ENCODE measurements at places on chromosomes 13 and 19.

DNA sequence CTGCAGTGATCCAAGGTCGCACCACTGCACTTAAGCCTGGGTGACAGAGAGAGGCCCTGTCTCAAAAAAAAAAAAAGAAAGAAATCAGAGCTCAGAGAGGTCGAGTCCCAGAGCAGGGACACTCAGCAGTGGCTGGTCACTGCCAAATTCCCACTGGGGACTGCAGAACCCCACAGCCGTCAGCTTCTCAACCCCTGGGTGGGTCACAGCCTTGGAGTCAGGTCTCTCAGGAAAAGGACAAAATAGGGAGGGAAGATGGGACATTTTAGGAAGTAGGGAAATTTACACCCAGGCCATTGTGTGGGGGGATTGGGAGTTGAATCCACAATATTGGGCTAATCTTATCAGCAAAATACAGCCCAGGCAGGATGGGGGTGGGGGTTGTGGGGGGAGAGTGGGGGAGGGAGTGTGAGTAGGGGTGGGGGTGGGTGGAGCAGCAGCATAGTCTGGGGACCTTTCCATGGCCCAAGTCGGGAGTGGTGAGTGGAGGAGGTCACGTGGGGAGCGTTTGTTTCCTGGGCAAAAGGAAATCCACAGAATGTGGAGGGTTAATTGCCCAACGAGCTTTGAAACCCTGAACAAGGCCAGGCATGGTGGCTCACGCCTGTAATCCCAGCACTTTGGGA lies 5.0 kb upstream of the CCDC194 start:
- no peak for DNase-seq

DNA sequence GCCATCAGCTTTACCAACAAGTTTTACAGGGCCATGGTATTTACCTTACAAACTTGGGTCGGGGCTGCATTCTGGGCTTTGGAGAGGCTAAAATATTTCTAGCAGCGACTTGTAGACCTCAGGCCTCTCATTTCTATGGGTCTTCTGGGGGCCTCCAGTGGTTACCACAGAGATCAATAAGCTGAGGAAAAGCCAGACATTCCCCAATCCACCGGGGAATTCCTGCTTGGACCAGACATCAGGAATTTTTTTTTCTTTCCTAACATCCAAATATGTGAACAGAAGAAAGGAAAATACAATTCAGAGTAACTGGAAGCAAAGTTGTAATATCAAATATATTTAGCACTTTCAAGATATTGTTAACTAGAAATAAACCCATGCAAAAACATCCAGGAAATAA lies 1.5 kb downstream of the DZIP1 start:
- DNase-seq: no peak

DNA sequence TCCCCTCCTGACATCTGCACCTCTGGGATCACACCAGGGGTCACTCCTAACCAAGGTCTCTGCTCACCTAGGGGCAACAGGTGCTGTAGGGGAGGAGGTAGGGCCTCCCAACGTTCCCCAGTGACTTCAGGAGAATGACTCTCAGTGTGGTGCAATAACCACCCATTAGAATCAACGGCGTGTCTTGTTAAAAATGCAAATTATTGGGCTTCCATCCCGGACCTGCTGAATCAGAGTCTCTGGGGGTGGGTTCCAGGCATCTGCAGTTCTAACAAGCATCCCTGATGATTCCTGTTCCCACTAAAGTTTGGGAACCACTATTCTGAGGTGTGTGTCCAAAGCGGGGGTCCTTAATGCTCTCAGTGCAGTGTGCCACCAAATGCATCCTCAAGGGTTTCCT lies 84.6 kb downstream of the CRYL1 start:
- DNase-seq: no peak

GRCh38 chr19:1568320-1569019 lies at the start of gene MEX3D:
TSS of gene MEX3D (minus strand) at chr19:1568325. CDS start at chr19:1568058, 267 bp downstream.
- DNase-seq: peak; percentile 61

DNA sequence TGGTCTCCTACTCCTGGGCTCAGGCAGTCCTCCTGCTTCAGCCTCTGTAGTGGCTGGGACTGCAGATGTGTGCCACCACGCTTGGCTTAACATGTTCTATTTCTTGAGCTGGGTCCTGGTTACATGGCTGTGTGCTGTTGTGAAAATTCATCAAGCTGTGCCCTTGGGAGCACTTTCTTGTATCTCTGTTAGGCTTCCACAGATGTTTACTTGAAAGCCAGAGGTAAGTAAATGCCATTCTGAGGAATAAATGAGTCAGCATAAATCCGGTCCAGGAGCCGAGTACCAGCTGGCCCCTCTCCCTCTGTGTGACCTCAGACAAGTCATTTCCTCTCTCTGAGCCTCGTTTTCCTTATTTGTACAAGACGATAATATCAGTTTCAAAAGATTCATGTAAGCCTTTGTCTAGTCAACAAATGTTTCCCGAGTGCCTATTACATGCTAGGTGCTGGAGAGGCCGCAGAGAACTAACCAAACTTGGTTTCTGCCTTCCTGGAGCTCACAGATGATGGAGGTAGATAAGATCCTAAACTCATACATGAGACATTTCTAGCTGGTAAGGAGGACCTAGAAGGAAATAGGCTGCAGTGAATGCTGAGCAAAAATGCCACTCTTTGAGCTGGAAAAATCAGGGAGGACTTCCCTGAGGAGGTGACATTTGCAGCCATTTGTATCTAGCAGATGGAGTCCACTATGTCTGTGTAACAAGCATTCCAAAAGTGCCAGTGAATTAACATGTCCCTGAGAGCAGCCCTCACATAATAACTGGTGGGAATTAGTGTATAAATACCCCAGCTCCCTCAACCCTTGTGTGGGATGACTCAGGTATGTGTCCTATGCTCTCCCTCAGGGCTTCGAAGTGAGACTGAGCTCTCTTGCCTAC lies 2.7 kb upstream of the RASAL3 start:
- DNase-seq: peak; percentile 26

GRCh38 chr13:105798541-105798940 lies 736.9 kb downstream of the EFNB2 start:
- DNase-seq: no peak
